GM13977 (cell line): ENCODE measurements at places on chromosomes 7 and 10.

GRCh38 chr10:46037107-46037825, 6.8 kb upstream of the NCOA4 start:
- no peak for DNase-seq

- no peak for DNase-seq
Observed at GRCh38 chr10:63409465-63410027, 56.2 kb downstream of the JMJD1C start.

- DNase-seq, result no peak
Observed at GRCh38 chr10:125951290-125951689, 54.9 kb downstream of the FANK1 start.

DNA sequence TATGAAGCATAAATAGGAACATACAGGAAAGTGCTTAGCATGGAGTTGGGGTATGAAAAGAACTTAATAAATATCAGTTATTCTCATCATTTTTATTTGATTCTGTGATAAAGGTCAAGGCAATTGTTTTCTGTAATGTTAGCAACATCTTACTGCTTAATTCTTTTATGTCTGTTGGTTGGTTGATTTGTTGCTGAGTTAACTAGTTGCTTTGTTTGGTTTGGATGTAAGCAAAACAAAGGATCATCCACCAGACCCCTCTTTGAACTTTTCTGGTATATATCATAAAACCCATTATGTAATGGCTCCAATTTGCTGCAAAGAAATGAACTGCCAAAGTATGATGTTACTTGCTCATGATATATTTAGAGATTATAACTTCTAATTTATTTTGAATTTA, 44.5 kb downstream of the CH25H start:
- no peak for DNase-seq

- DNase-seq, result peak; percentile 23
Observed at GRCh38 chr7:37815671-37816371, 32.6 kb upstream of the NME8 start.

GRCh38 chr7:76008156-76008687, 13.8 kb upstream of the TMEM120A start:
- no peak for DNase-seq

- no peak for DNase-seq
Observed at GRCh38 chr10:119177708-119178371, 772 bp downstream of the PRDX3 start.

DNA sequence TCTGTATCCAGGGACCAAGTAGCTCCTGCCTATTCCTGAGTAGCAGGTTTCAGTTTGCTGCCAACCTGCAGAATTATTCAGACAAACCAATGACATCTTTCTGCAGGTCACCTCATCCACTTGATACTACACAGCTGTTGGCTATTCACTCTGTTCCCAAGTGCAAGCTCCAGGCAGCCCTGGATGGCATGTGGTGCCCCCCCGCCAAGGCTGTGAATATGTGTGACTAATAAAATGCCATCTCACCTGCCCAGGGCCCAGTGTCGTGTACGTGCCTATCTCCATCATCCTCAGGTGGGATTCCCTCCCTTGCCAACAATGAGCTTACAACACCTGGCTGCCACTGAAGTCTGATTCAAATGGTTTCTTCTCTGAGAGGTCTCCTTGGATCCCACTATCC, 125.8 kb downstream of the RAB11FIP2 start:
- DNase-seq, result no peak

GRCh38 chr7:44445986-44446671, 44.3 kb downstream of the NUDCD3 start:
- no peak for DNase-seq

GRCh38 chr7:121219026-121219425, 109.8 kb upstream of the WNT16 start:
- no peak for DNase-seq

DNA sequence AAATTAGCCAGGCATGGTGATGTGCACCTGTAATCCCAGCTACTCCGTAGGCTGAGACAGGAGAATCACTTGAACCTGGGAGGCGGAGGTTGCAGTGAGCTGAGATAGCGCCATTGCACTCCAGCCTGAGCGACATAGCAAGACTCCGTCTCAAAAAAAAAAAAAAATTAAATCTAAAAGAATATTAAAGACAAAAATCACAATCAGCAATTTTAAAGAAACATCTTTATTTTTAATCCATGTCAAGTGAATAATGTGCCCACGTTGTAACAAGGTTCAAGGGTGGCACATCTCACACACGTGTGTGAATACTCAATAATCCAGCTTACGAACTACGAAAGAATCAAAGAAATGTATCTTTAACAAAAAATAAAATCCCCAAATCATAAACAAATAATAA, 23.0 kb downstream of the SLC37A3 start:
- DNase-seq, result no peak

DNA sequence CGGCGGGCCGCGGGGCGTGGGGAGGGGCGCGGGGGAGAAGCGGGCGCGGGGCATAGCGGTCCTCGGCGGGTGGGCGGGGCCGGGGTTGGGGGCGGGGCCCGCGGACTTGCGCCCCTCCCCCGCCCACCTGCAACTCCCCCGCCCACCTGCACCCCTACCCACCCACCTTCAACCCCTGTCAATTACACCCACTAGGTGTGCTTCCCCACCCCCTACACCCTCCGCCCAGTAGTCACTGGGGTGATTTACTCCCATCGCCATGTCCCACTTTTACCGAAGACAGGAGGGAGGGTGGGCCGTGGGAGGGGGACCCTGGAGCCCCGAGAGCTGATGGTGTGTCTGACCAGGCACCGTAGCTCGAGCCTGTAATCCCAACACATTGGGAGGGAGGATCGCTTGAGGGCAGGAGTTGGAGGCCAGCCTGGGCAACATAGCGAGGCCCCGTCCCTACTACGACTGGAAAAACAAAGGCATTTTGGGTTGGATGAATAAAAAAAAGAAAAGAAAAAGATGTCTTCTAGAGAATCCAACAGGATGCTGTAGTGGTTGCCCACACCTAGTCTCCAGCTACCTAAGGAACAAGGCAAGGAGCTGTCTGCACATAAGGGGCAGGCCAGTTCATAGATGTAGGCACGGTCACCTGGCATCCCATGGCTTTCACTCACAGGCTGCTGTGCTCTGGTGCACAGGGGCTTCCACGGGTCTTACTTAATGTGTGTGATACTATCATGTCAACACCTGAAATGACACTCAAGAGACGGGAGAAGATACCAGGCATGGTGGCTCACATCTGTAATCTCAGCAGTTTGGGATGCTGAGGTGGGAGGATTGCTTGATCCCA, 761 bp downstream of the KCTD7 start:
- no peak for DNase-seq

DNA sequence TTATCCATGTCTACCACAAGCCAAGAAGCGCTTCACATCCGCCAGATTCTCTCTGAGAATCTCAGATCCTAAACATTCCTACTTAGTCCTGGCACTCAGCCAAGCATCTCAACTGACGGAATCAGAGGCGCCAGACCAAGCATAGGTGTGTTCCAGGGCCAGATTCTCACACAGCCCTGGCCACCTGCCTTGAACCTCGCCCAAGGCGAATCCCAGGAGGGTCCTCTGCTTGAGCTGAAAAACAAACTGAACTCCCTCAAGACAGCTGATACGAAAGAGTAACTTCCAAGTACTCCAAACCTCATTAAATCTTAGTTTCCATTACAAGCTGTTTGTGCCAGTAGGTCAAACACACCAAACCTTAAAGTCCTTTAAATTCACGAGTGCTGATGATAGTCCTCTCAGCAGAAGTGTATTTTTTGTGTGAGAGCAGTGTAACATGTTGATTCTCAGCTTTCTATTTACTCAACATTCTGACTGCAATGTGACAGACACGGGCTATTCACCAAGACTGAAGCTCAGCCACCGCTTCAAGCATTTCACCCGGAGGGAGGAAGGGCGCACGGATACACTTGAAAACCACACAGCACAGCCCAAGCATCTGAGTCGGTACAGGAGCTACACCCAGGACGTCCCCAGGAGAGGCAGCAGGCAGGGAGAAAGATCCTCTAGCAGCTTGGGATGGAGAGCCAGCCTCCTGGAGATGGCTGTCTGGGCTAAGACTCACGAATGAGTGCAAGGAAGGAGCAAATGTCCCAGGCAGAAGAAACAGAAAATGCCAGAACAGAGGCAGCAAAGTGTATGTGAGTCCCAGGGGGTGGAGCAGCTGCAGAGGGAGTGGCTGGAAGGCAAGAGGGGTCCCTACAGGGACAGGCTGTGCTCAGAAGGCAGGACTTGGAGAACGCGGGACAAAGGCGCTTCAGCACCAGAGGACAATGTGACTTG, 6.0 kb downstream of the PARD3 start:
- DNase-seq, result no peak

GRCh38 chr7:150398108-150398964, 19.2 kb downstream of the ZNF775 start:
- DNase-seq, result no peak

DNA sequence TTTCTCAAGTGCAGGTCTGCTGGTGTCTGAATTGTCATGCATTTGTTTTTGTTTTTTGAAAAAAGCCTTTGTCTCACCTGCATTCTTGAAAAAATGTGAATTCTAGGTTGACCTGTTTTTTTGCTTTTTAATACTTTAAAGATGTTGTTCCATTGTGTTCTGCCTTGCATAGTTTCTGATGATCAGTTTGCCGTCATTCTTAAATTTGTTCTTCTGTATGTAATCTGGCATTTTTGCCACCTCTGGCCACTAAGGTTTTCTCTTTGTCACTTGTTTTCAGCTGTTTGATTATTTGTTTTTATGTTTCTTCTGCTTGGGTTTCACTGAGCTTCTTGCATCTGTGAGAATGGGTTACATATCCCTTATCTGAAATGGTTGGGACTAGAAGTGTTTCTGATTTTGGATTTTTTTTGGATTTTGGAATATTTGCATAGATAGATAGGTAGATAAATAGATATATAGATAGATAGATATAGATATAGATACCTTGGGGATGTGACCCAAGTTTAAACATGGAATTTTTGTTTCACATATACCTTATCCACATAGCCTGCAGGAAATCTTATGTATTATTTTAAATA, 16.5 kb downstream of the MGMT start:
- no peak for DNase-seq

DNA sequence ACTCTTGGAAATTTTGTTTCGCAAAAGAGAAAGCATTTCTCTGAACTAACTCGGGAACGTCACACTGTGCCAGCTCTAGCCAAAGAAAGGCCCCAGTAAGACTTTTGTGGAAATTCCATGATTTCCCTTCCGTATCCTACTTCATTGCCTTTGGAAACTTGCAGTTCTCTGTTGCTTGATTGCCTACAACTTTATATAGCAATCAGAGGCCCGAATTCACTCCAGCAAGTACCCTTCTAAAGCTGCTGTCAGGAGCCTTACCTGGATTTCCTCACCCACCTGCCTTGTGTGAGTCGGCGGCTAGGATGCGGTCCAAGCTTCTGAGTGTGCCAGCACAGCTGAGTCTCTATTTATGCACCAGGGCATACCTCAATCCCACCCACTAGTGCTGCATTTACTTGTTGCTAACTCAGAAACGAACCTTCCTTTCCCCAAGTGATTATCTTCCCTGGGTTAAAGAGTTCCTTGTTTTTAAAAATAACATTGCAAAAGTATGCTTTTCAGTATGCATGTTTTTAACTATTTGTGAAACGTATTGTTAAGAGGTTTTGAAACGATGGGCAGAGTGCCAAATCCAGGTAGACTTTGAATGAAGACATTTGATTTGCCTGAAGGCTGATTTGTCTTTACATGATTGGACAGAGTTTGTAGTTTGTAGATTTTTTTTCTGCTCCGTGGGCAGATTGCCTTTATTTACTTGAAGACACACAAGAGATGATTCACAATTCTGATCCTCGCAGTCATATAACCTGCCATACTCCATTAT, at the start of gene AGR2:
TSS of gene AGR2 (minus strand) at position 326 of the 766 bp plus-strand sequence. CDS start 3,203 bp downstream, outside the sequence.
- no peak for DNase-seq

DNA sequence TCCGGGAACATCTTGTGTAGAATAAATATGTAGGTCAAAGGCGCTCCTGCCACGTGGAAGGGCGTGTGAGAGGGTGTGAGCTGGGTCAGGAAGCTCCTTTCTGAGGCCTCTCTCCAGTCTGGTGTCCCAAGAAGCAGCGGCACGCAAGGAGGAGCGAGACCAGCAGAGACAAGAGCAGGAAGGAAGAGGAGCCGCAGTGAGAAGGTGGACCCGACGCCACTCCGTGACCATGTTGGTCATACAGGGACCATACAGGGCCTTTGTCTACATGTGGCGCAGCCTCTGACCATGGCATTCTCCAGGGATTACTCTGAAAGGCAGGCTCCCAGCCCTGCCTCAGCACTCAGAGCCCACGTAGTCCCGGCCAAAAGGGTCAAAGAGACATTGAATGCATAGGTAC, 26.2 kb upstream of the EN2 start:
- no peak for DNase-seq

- DNase-seq, result no peak
Observed at GRCh38 chr7:14394786-14395185, 405.3 kb upstream of the ETV1 start.

GRCh38 chr7:137691566-137691965, 155.2 kb downstream of the DGKI start:
- no peak for DNase-seq

DNA sequence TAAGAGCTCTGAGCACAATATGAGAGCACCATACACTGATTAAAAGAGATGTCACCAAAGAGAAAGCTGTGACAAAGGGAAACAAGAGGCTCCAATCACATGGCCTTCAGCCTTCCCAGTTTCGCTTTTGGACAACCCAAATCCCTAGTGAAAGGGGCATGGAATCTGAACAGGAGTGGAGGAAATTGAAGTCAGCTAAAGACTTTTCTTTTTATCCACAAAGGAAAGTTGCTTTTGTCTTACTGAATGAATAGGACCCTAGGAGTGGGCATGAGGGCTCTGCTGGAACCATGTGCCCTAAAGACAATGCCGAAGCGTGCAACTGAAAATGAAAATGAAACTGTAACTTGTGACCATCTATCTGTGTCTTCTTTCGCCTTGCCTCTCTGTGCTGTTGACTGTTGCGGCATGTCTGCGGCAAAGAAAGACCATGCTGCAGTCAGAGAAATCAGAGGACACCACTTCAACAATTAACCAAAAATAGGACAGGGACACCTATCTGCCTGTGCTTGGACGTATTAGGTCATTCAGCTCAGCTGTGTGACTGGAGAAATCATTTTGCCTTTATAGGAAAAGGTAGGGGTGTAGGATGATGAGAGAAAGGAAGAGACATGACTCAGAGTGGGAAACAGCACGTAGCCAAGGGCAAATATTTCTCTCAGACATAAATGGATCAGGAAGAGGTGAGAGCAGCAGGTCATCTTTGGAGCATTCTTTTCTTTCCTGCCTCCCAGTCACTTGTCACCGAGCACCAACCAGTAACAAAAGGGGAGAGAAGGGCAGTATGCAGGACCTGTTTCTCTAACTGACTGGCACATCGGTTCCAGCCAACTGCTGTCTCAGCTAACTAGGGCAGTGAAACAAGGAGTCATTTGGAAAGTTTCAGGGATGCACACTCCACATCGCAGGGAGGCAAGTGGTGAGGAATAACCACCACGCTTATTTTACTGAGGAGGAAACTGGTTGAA, 12.3 kb downstream of the CAV2 start:
- peak; percentile 56 for DNase-seq

- no peak for DNase-seq
Observed at GRCh38 chr7:149367418-149368180, 93.3 kb downstream of the ZNF777 start.

- DNase-seq, result no peak
Observed at GRCh38 chr7:78179211-78179610, 380.6 kb downstream of the PHTF2 start.
